ENCODE measurements at places on chromosomes 5 and 9. TPM values are rescaled to one million over a fixed set of nuclear protein-coding genes. Genes with fewer than 3 reads are reported as not detected.

- no peaks in the 10 kb centered on the region for H3K4me1 ChIP-seq
- DNase-seq = no peak
- no peaks in the 10 kb centered on the region for H3K36me3 ChIP-seq
- no peaks in the 10 kb centered on the region for H3K27me3 ChIP-seq
- no peak overlapping the region for H3K4me3 ChIP-seq
Measured at GRCh38 chr9:131258186-131258585, 18.1 kb downstream of the FAM78A start.

DNA sequence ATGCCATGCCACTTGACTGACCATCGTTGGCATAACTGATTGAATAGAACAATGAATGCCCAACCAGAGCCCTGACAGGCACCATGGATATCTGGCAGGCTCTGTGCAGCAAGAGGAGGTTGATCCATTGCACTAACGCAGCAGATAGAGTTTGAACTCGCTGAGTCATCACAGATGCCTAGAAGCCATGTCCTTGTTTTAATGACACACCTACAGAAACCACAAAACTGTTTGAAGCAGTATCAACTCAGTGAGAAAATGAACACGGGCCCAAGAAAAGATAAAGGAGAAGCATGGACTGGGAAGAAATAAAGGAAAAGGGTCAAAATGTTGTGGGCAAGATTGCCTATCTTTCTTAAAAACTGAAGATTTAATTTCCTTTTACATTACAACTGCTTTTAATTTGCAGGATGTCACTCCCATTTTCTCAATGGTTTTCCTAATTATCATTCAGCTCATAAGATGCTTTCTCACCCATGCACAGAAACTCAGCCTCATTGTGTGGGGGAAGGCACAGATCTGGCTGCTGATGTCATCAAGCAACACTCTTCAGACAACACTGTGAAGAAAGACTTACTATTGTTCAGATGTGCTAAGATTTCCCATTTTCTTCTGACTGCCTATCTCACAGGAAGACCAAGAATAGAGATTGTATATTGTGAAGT, 129.0 kb downstream of the PIK3R1 start:
- no peaks in the 10 kb centered on the region for H3K36me3 ChIP-seq
- H3K4me3 ChIP-seq = no peak overlapping the region
- H3K4me1 ChIP-seq = peaks cover 12% of the 10 kb centered on the region
- no peak for DNase-seq
- H3K27ac ChIP-seq = no peak overlapping the region

The LHFPL2 gene
- 15.5 TPM for total RNA-seq

- no peak overlapping the region for H3K4me3 ChIP-seq
- no peak for DNase-seq
- no peaks in the 10 kb centered on the region for H3K36me3 ChIP-seq
- no peaks in the 10 kb centered on the region for H3K27me3 ChIP-seq
- H3K27ac ChIP-seq = peak overlapping the region; percentile 83
Measured at GRCh38 chr5:95725937-95726810, 5.0 kb upstream of the RHOBTB3 start.

The GM2A gene
- total RNA-seq = 17.9 TPM

DNA sequence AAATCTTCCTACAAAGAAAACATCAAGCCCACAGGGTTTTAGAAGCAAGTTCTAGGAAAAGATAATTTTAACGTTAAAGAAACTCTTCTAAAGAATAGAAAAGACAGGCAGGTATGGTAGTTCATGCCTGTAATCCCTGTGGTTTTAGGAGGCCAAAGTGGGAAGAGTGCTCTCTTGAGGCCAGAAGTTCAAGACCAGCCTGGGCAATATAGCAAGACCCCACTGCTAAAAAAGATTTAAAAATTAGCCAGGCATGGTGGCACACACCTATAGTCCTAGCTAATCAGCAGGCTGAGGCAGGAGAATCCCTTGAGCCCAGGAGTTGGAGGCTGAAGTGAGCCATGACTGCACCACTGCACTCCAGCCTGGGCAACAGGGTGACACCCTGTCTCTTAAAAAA, 193.3 kb downstream of the MLLT3 start:
- DNase-seq = no peak
- H3K36me3 ChIP-seq = no peaks in the 10 kb centered on the region
- no peaks in the 10 kb centered on the region for H3K27me3 ChIP-seq
- no peak overlapping the region for H3K27ac ChIP-seq
- H3K4me1 ChIP-seq = no peaks in the 10 kb centered on the region

DNA sequence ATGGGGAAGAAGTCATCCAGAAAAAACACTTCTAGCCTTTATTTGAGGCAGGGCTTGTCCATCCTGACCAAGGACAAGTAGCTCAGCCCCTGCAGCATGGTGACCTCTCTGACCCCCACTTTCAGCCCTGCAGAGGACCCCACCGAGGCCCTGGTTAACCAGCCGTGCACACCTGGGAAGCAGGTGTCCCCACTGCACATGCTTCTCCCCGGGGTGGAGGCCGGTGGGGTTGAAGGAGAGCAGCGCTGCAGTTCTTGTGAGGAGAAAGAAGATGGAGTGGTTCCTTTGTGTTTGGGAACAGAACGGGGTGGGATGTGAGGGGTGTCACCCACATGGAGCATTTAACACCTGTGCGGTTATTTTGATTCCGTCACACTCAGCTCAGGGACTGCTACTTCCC, 21.1 kb upstream of the ZBTB34 start:
- H3K4me1 ChIP-seq = peaks cover 16% of the 10 kb centered on the region
- H3K27me3 ChIP-seq = no peaks in the 10 kb centered on the region
- DNase-seq = no peak
- H3K36me3 ChIP-seq = no peaks in the 10 kb centered on the region
- H3K27ac ChIP-seq = no peak overlapping the region
- no peak overlapping the region for H3K4me3 ChIP-seq

- peaks cover 65% of the 10 kb centered on the region for H3K4me1 ChIP-seq
- H3K36me3 ChIP-seq = no peaks in the 10 kb centered on the region
- H3K27me3 ChIP-seq = no peaks in the 10 kb centered on the region
- H3K4me3 ChIP-seq = no peak overlapping the region
Measured at GRCh38 chr5:95951916-95952315, 9.7 kb downstream of the ELL2 start.

DNA sequence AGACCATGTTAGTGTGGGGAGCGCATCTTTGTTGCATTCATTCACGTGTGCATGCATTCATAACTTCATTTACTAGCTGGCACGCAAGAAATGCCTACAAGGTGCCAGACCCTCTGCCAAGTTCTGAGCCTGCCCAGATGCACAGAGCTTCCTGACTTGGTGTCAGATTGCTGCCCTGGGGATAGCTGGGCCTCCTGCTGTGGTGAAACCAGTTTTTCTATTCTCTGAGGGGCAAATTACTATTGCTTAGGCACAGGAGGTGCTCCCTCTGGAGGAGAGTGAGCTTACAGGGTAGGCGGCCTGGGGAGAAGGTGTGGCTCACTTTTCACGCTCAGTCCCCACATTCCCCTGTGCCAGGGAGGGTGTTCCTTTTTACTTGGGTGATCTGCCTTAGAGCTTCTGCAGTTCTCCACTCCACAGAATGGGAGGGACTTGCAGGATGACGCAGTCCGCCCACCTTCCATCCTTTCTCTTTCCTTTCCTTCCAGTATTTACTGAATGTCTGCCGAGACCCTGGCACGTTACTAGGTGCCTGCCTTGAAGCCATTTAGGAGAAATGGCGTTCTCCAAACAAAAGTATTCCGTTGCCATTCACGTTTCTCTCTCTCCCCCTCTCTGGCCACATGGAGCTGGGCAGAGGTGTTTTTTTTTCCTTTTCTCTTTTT, 27.9 kb upstream of the CTNNA1 start:
- peak overlapping the region; percentile 25 for H3K27ac ChIP-seq
- peak; percentile 37 for DNase-seq
- no peaks in the 10 kb centered on the region for H3K36me3 ChIP-seq
- H3K4me1 ChIP-seq = peaks cover 9% of the 10 kb centered on the region
- H3K27me3 ChIP-seq = no peaks in the 10 kb centered on the region

- H3K4me3 ChIP-seq = no peak overlapping the region
- H3K4me1 ChIP-seq = no peaks in the 10 kb centered on the region
Measured at GRCh38 chr5:12691330-12691729, 787.1 kb upstream of the CTNND2 start.

The UGCG gene
- 17.1 TPM for total RNA-seq

GRCh38 chr5:6753851-6754250, 40.6 kb downstream of the TENT4A start:
- H3K36me3 ChIP-seq = peaks cover 34% of the 10 kb centered on the region
- H3K27me3 ChIP-seq = no peaks in the 10 kb centered on the region
- DNase-seq = no peak
- H3K4me1 ChIP-seq = no peaks in the 10 kb centered on the region
- no peak overlapping the region for H3K27ac ChIP-seq

- H3K4me3 ChIP-seq = no peak overlapping the region
- peak; percentile 71 for DNase-seq
- H3K27me3 ChIP-seq = no peaks in the 10 kb centered on the region
- peak overlapping the region; percentile 68 for H3K27ac ChIP-seq
Measured at GRCh38 chr5:56142614-56143372, 90.3 kb downstream of the ANKRD55 start.

The ZNF608 gene
- total RNA-seq = 30.1 TPM

GRCh38 chr5:149760854-149761187, 30.7 kb downstream of the PPARGC1B start:
- no peak for DNase-seq
- H3K27ac ChIP-seq = no peak overlapping the region
- no peaks in the 10 kb centered on the region for H3K4me1 ChIP-seq

DNA sequence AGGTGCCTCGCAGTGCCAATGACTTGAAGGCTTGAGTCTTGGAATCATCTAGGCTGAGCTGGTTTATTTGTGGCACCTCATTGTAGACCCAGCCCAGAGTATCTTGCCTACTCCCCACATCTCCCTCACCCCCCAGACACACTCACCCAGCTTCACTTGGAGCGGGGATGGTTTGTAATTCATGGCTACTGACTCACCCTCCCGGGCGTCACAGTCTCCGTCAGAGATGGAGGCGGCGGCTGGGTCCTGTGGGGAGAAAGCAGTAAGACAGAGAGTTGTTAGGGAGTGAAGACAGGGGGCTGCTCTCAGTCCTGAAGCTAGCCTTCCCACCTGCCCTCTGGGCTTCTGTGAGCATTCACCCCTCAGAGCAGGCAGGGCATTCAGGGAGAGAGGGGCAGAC, 29.0 kb upstream of the MYORG start:
- H3K4me1 ChIP-seq = no peaks in the 10 kb centered on the region
- H3K27me3 ChIP-seq = no peaks in the 10 kb centered on the region
- H3K4me3 ChIP-seq = no peak overlapping the region
- no peak for DNase-seq
- H3K36me3 ChIP-seq = peaks cover 4% of the 10 kb centered on the region

The NR2F1-AS1 gene
- 4.9 TPM for total RNA-seq

GRCh38 chr5:4540375-4541173, 599.6 kb upstream of the ADAMTS16 start:
- no peaks in the 10 kb centered on the region for H3K4me1 ChIP-seq
- no peak for DNase-seq
- no peak overlapping the region for H3K4me3 ChIP-seq
- no peaks in the 10 kb centered on the region for H3K27me3 ChIP-seq
- H3K27ac ChIP-seq = no peak overlapping the region

The INSL4 gene
- not detected for total RNA-seq

The IFNA13 gene
- not detected for total RNA-seq

GRCh38 chr9:2228132-2228531, 213.0 kb downstream of the SMARCA2 start:
- no peaks in the 10 kb centered on the region for H3K27me3 ChIP-seq
- H3K36me3 ChIP-seq = no peaks in the 10 kb centered on the region
- H3K27ac ChIP-seq = no peak overlapping the region
- DNase-seq = peak; percentile 13
- no peak overlapping the region for H3K4me3 ChIP-seq

DNA sequence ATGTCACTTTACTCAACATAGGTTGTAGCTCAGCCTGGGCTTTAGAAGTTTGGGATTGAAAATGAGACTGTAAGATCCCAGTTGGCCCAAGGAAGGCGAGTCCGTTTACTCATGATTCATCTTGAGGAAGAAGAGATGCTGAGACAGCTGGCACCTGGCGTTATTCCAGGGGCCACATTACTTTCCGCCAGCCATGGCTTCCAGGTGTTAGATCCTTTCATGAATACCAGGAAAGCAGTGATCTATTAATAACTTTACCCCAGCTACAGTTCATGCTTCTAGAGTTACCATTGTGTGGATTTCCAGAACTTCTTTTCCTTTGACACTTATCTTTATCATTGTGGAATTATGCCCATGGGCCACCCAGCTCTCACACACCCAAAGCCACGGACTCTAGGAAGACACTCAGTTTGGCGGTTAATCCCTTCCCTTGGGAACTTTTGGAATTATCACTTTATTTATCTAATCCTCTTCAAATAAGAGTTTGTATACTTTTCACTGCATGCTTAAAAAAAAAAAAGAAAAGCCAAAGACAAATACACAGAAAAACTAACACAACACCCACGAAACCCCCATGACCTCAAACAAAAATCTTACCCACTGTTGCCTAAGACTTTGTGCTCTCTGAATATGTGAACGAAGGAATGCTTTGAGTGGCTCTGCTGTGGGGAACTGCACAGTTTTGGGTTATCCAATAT, 26.9 kb downstream of the RAI14 start:
- peaks cover 43% of the 10 kb centered on the region for H3K4me1 ChIP-seq
- H3K4me3 ChIP-seq = no peak overlapping the region

The NDUFS4 gene
- 39.6 TPM for total RNA-seq
